ENCODE measurements at places on chromosomes 13 and 19. TPM values are rescaled to one million over a fixed set of nuclear protein-coding genes. Genes with fewer than 3 reads are reported as not detected.

The TICAM1 gene
- total RNA-seq, result 16.5 TPM

The OR7C1 gene
- total RNA-seq, result 0.74 TPM

The MYADM gene
- total RNA-seq, result 68.3 TPM

The TEX26 gene
- not detected for total RNA-seq

DNA sequence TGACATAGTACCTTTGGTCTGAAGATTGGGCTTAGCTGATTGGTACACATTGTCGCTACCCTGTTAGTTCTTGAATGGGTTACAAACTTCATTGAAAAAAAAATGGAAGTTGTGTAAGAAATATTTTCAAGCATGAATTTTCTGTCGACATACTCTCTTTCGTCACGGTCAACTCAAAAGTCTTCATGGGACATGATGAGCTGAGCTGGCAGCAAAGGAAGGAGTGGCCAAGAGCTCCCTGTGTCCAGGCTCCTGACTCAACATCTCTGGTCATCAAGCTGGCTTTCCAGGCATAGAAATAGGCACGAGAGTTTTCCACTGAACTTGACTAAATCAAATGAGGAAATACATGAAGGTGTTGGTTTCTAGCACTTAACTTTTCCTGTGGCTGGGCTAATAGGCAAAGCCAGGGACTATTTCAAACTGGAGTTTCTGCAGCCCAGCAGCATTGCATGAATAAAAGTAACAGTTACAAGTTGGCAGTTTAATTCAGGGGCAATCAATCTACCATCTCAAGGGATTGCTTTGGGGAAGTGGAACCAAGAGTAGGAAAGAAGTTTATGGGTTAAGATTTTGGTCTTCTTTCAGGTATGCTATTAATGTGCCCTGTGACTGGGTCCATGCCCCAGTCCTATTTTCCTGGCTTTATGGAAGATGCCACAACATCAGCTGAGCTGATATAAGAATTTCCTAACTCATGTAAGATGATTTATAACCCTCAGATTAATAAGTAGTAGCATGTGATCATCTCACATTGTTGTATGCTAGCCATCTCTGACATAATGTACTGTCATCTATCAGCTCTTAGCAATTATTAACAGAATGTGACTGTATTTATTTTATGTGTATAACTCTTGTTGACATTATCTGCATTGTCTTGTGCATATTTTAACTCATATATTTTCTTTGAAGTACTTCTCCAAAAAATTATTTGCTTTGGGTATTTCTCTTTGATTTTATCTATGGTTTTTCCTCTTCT is 385.8 kb downstream of the DLEU7 start:
- no peak overlapping the region for H3K4me3 ChIP-seq
- no peaks in the 10 kb centered on the region for H3K36me3 ChIP-seq
- H3K27me3 ChIP-seq, result no peaks in the 10 kb centered on the region
- H3K4me1 ChIP-seq, result peaks cover 8% of the 10 kb centered on the region

DNA sequence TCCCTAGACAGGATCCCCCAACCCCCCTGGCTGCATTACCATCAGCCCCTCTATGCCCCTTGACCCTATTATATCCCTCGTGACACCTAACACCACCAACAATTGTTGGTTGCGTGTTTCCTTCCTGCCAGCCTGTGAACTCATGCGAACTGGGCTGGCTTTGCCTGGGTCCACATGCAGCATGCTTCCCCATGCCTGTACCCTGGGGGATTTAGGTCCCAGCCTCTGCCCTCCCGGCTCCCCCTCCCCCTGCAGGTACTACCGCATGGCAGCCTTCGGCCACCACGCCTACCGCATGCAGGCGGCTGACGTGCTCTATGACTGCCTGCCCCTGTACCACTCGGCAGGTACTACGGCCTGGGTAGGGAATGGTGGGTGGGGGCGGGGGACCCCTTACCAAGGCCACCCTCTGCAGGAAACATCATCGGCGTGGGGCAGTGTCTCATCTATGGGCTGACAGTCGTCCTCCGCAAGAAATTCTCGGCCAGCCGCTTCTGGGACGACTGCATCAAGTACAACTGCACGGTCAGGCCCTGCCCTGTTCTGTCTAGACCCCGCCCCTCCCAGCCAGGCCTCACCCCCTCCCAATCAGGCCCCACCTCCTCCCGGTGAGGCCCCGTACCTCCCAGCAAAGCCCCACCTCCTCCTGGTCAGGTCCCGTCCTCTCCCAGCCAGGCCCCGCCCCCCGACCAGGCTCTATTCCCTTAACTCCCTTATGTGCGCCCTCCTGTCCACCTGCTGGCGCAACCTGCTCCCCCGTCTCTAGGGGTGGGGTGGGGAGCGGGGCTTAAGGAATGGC is 18.5 kb downstream of the SLC27A1 start:
- H3K27ac ChIP-seq, result no peak overlapping the region
- H3K4me1 ChIP-seq, result peaks cover 15% of the 10 kb centered on the region
- H3K4me3 ChIP-seq, result no peak overlapping the region
- H3K36me3 ChIP-seq, result no peaks in the 10 kb centered on the region
- DNase-seq, result no peak
- no peaks in the 10 kb centered on the region for H3K27me3 ChIP-seq

DNA sequence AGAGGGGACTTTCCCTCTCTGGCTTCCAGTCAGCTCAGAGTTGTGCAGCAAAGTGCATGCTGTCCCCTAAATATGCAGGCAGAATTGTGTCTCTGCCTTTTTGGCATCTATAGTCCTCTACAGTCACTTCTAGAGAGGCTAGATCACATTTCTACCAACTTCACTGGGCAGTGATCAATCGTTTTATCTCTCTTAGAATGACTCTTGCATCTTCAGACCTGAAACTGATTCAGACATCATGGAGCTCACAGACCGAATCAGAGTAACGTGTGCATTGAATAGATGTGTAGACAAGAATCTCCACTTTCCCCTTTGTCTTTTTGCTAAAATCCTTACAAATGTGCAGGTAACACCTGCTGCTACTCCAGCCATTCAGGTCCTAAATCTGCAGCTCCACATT is 6.2 kb downstream of the ZNF253 start:
- DNase-seq, result no peak
- H3K27ac ChIP-seq, result no peak overlapping the region
- H3K4me3 ChIP-seq, result no peak overlapping the region
- H3K36me3 ChIP-seq, result no peaks in the 10 kb centered on the region
- H3K4me1 ChIP-seq, result peaks cover 38% of the 10 kb centered on the region

- no peaks in the 10 kb centered on the region for H3K36me3 ChIP-seq
- H3K27ac ChIP-seq, result no peak overlapping the region
- no peaks in the 10 kb centered on the region for H3K4me1 ChIP-seq
- H3K27me3 ChIP-seq, result no peaks in the 10 kb centered on the region
- no peak for DNase-seq
Observed at GRCh38 chr19:17061691-17062090, 13.6 kb downstream of the HAUS8 start.

DNA sequence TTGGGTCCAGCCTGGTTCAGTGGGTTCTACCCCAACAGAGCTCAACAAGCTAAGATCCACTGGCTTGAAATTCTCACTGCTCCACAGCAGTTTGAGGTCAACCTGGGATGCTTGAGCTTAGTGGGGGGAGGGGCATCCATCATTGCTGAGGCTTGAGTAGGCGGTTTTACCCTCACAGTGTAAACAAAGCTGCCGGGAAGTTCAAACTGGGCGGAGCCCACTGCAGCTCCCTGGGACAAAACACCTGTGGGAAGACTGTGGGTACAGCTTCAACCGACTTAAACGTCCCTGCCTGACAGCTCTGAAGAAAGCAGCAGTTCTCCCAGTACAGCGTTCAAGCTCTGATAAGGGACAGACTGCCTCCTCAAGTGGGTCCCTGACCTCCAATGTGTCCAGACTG is 1161.9 kb downstream of the UQCRFS1 start:
- no peak for DNase-seq
- H3K4me1 ChIP-seq, result no peaks in the 10 kb centered on the region
- H3K27ac ChIP-seq, result no peak overlapping the region
- H3K27me3 ChIP-seq, result no peaks in the 10 kb centered on the region
- H3K36me3 ChIP-seq, result no peaks in the 10 kb centered on the region
- no peak overlapping the region for H3K4me3 ChIP-seq

Data from vagina (tissue), 2 donors.